Kidney glomerular epithelial cell (primary cell): ENCODE measurements at places on chromosomes 11 and 22.

DNA sequence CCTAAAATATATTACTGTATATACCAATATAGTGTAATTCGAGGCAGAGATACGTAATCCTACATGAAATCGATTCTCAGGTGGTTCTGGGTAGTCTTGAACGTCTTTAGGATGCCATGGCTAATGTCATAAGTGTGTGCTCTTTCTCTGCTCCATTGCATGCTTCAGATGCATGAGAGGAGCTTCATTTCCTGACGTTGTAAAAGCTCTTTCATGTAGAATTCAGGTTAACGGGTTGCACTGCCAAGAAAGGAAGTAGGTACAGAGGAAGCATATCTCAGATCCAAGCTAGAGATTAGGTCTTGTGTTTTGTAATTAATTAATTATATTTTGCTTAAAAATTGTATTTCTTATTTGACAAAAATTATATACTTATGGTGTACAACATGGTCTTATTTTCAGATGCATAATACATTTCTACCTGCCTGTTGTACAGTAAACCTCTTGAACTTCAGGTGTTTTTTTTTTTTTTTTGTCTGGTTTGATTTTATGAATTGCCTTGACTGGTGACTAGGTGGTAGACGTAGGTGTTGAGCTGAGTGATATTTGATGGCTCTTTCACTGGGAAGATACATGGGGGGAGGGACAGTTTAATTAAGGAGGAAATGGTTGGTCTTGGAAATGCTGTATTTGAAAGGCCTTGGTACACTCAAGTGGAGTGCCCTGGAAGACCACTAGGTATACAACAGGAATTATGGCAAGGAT, 9.3 kb downstream of the NUP50 start:
- DNase-seq = no peak

DNA sequence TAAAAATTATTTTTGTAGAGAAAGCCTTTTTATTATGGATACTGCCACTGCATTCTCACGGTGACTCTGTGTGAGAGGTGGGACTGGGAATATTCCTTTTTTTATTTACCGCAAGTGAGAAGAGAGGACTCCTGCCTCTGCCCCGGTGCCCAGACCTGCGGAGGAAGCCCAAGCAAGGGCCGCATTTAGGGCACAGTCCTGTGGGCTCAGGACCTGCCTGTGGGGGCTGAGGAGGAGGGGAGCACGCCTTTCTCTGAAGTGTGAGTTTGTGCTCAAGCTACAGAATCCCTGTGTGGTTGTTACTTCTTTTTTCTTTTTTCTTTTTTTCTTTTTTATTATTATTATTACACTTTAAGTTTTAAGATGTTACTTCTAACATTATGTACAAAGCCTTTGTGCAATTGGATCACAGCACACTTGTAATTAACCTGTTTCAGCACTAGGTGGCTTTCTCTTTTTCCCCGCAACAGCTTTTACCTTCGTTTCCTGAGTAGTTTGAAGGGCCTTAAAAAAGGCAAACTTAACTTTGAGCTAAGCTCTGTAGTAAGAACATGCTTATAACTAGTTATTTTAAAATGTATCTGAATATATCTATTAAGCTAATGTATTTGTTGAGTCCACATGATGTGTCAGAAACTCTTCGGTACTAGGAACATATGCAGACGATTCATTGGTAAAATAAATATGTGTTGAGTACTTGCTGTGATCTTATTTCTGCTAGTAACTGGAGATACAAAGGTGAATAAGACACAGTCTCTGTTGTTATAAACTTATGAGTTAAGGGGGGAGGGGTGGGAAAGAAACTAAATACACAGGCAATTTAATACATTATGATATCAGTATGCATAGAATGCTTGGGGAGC, 18.3 kb downstream of the AMOTL1 start:
- peak; percentile 46 for DNase-seq

DNA sequence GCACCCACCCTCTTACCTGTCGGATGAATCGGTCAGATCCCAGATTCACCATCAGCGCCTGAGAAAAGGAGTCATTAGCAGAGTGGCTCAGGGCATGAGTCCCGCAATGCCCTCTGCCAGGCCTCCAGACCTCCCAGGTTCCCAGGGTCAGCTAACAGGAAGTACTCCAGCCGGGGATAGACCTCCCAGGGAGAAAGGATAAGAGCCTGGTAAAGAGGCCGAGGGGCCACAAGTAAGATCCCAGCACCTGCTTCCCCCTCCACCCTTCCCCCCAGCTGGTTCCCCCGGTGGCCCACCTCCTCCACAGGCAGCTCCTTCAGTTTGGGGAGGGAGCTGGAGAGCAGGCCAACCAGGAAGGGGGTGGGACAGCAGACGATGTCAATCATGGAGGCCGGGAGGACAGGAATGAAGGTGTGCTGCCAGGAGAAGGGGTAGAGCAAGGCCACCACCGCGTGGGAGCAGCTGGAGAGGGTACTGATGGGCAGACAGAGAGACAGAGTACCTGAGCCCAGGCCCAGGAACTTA, 16.4 kb downstream of the RPL27A start:
- DNase-seq = no peak

DNA sequence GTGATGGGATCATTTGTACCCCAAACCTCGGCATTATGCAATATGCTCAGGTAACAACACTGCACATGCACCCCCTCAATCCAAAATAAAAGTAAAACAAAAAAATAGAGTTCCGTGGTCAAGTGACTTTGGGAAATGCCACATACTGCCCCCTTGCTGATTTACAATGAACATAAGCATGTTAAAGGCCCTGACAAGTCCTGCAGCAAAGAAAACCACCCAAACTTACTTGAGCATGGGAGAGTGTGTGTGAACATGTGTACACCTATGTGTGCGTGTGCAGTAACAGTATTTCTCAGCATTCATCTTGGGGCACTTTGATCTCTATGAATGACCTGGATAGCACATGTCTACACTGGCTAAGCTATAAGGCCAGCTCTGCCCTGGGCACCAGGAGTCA, 15.8 kb upstream of the IGSF22 start:
- no peak for DNase-seq

- no peak for DNase-seq
Observed at GRCh38 chr22:46110215-46110614, 40.1 kb upstream of the PPARA start.

GRCh38 chr11:61800331-61801281, 7.9 kb downstream of the FEN1 start:
- no peak for DNase-seq

- no peak for DNase-seq
Observed at GRCh38 chr11:14789879-14790484, 102.0 kb downstream of the CYP2R1 start.

DNA sequence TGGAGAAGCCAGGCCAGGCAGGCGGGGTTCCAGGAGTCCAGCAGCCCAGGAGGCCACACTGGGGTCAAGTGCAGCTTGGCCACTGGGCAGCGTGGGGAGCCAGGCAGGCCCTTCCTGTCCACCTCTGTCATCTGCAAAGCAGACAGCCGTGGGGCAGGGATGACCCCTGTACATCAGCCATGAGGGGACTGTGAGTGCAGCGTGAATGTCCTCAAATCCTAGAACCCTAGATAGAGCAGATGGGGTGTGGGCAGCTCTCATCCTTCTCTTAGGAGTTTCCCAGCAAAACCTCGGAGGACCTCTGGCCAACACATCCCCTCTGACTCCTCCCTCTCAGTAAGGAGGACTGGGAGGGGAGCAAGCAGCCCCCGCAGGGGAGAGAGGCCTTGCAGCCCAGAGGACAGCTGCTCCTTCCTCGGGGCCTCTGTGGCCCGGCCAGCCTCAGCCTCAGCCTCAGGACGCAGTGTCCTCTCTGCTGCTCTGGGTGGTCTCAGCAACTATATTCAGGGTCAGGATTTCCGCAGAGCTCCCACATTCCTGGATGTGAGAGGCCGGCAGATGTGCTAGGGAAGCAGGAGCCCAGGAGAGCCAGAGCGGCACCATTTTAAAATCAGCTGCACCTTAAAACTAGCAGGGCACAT, 820.5 kb downstream of the BRD1 start:
- no peak for DNase-seq

DNA sequence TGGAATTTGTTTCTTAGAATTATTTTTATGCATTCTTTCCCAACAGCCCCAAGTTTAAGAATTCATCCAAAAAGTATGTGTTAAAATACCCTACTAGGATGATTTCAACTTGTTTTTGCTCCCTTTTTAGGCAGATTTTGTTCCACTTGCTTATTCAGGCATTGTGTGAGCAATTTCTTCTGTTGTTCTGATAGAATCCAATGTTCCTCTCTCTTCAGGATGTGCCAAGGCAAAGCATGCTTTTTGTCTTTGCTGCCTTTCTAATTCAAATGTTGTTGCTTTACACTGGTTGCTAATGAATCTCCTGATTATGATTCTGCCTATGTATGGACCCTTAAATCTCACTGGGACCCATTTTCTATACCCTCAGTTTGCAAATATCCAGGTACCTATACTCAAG, 131.2 kb upstream of the ARHGAP42 start:
- DNase-seq = no peak

DNA sequence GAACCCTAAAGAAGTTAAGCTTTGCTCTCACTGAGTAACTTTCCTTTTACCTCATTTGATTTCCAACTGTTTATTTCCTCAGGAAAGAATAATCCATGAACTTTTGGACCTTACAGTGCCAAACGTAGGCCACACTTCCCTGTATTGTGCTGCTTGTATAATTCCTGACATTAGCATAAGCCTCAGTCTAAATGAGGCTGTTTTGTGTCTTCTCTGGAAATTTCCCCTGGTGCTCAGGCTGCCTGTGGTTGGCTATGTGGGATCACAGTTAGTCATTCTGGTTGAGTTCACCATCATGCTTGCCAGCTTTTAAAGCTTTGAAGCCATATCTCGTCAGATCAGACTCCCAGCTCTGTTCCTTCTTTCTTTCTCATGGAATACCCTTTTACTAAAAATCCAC, 107.0 kb downstream of the FAM76B start:
- no peak for DNase-seq

DNA sequence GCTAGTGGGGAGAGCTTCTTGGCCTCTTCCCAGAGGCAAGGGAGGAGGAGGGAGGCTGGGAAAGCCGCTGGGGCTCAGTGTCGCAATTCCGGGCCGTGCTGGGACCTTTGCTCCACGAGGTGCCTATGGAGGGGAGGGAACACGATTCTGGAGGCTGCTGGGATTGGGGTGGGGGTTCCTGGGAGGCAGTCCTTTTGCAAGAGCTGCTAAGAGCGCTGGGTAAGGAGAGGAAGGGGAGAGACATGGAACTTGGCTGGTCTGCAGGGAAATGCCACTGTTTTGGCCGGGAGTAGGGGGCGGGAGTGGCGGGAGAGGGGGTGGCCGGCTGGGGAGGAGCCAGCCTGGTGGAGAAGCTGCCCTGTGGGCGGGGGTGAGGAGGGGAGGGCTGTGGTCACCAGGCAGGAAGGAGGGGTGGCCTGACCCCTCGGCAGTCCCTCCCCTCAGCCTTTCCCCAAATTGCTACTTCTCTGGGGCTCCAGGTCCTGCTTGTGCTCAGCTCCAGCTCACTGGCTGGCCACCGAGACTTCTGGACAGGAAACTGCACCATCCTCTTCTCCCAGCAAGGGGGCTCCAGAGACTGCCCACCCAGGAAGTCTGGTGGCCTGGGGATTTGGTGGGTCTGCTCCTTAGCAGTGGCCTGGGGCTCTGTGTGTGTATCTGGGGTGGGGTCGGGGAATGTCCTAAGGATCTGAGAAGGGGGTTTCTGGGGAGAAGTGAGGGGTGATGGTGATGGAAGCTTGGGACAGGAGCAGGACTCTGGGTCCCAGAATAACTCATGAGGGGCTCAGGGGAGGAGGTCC, at the start of gene NR1H3:
NR1H3 (plus strand) TSS at position 480 of the 800 bp plus-strand sequence. CDS start 1,221 bp downstream, outside the sequence.
- peak; percentile 26 for DNase-seq

DNA sequence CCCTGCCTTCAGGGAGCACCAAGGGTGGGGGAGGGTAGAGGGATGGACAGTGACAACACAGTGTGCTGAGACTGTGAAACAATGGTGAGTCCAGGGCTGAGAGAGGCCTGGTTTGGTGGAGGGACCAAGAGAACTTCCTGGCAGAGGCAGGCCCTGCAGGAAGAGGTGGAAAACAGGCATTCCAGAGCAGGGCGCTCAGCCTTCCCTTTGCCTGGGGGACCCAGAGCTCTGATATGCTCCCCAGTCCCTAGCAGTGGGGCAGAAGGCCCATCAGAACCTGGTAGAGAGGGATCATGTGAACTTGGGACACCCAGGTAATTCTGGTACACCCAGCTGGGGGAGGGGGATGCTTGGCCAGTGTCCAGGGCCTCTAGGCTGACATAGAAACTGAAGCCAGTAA, 17.2 kb upstream of the UVRAG start:
- DNase-seq = no peak

- no peak for DNase-seq
Observed at GRCh38 chr22:38956551-38956950, 858 bp upstream of the APOBEC3A start.

- no peak for DNase-seq
Observed at GRCh38 chr11:134976551-134976950, 564.5 kb upstream of the B3GAT1 start.

- peak; percentile 18 for DNase-seq
Observed at GRCh38 chr11:72238040-72238450, 5.9 kb downstream of the PHOX2A start.

DNA sequence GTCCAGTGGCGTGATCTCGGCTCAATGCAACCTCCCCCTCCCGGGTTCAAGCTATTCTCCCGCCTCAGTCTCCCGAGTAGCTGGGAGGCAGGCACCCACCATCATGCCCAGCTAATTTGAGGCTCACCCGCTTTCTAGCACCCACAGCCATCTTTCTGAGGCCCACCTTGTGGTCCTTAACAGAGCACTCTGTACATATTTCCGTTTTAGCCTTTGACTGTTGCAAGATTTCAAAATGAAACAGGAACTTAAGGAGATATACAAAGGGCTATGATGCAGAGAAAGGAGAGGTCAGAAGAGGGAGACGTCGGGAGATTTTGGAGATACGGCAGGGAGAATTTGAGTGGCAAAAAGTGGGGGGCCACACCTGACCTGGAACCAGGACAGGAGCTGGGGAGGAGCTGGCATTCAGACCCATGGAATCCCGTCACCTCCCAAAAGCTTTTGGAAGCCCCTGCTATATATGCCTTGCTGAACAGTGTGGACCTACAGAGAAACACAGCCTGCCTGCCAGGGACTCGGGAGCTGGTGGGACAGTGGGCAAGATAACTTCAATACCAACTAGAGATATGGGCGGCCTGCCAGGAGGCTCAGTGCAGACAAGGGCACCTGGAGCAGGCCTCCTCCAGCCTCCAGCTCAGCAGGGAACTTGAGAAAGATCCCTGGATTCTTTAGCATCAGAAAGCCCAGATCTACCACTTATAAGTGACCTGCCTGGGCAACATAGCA, 8.0 kb upstream of the CLCF1 start:
- DNase-seq = no peak
